ENCODE measurements at places on chromosomes 2 and 18.

GRCh38 chr2:214286011-214286410 is 124.8 kb upstream of the VWC2L start:
- DNase-seq = no peak

DNA sequence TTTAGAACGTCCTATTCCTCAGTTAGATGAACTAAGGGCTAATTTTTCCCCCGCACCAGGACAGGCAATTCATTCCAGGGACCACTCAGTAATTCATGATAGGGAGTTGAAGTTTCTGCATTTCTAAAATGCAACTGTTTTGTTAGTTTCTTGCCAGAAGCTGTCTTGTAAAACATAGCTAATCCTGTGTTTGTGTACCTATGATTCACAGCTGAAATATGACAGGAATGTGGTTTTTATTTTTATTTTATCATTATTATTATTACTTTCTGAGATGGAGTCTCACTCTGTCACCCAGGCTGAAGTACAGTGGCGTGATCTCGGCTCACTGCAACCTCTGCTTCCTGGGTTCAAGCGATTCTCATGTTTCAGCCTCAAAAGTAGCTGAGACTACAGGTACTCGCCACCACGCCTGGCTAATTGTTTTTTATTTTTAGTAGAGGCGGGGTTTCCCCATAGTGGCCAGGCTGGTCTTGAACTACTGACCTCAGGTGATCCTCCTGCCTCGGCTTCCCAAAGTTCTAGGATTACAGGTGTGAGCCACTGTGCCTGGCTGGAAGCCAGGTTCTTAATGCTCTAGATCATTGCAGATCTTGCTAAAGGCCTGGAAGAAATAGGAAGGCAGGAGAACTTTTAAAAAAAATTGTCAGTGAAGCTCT is 154.8 kb upstream of the FHL2 start:
- no peak for DNase-seq

DNA sequence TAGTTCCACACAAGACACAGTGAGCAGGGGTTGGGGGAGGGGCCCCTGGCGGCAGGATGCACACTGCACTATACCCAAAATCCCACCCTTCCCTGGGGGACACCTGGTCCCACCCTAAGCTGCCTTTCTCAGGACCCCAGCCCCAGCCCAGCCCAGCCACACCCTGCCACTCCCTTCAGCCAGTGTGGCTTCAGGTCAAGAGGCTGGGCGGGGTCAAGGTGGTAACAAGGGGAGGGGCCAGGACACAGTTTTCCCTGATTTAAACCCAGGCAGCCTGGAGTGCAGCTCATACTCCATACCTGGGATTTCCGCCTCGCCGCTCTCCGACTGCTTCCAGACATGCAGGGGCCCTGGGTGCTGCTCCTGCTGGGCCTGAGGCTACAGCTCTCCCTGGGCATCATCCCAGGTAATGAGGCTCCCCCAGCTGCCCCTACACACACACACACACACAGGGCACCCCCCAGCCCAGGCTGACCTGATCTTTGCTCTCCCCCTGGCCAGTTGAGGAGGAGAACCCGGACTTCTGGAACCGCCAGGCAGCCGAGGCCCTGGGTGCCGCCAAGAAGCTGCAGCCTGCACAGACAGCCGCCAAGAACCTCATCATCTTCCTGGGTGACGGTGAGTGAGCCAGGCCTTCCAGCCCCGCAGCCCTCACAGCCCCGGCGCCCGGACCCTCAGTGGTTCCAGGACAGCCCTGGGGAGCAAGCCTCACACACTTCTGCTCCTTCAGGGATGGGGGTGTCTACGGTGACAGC is at the start of gene ALPG:
Gene ALPG (plus strand): TSS at position 289 of the 755 bp plus-strand sequence. CDS start 51 bp downstream, at position 340.
- DNase-seq = no peak

DNA sequence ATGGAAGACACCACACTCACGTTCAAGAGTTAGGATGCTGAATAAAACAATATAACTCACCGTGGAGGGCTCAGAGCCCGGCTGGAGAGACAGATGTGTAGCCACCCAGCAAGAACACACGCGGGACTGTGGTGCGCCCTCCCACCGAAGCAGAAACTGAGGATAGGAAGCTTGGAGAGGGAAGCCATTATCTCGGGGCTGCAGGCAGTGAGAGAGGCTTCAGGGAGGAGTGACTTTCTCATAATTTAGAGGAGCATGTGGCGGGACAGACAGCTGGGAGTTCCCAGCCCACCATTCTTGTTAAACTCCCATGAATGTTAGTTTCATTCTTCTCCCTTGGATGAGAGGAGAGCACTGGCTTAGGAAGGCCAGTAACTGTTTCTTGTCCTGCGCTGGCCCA is 96.4 kb downstream of the MAPRE2 start:
- no peak for DNase-seq

- peak; percentile 62 for DNase-seq
Measured at GRCh38 chr2:234670052-234670451, 173.2 kb upstream of the ARL4C start.

DNA sequence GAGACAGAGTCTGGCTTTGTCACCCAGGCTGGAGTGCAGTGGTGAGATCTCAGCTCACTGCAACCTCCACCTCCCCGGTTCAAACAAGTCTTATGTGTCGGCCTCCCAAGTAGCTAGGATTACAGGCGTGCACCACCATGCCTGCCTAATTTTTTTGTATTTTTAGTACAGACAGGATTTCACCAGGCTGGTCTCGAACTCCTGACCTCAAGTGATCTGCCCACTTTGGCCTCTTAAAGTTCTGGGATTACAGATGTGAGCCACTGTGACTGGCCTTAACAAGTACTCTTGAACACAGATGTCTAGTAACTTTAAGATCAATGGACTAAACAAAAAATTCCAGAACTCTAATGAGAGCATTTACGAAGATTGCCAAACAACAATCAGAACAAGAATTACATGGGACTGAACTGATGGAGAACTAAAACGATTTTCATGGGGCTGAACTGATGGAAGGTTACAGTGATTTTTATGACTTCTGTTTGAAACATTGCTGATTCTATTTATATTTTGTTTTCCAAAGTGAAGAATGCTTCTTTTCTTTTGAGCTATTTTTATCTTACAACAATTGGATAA is 46.5 kb upstream of the ST3GAL5 start:
- DNase-seq = no peak

DNA sequence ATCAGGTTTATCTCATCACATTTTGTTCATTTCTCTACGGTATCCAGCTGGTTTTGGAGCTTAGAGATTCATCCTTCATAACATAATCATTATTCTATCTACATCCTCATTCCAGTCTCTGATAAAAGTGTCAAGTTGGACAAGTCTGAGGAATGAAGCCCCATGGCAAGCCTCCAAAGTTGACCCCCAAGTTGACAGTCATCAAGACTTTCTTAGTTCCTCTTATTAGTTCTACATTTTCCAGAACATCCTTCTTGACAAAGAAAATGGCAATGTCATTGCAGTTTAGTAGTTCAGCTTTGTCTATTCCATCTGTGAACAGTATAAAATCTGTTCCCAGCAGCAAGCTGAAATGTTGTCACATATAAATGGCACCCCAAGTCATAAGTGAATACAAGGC is 4.5 kb upstream of the TMSB10 start:
- no peak for DNase-seq

GRCh38 chr2:44672431-44672830 is 269.1 kb upstream of the SIX3 start:
- DNase-seq = no peak

GRCh38 chr18:43485545-43485963 is 208.3 kb upstream of the SYT4 start:
- no peak for DNase-seq

DNA sequence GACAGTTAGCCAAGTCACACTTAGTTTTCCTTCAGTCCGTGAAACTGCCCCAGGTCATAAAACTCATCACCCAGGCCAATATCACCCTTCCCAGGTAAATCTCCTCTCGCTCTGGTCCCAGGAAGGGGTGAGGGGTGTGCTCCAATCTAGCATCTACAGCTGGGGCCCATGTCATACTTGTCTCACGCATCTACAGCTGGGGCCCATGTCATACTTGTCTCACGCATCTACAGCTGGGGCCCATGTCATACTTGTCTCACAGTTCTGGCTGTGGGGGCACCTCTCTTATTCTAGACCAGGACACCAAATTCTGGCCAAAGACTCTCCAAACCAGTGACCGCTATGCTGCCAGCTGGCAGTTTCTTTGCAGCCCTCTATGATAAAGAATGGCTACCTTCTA is 123.3 kb upstream of the DLGAP1 start:
- no peak for DNase-seq

GRCh38 chr2:127589841-127590240 is 54.4 kb downstream of the MYO7B start:
- no peak for DNase-seq

DNA sequence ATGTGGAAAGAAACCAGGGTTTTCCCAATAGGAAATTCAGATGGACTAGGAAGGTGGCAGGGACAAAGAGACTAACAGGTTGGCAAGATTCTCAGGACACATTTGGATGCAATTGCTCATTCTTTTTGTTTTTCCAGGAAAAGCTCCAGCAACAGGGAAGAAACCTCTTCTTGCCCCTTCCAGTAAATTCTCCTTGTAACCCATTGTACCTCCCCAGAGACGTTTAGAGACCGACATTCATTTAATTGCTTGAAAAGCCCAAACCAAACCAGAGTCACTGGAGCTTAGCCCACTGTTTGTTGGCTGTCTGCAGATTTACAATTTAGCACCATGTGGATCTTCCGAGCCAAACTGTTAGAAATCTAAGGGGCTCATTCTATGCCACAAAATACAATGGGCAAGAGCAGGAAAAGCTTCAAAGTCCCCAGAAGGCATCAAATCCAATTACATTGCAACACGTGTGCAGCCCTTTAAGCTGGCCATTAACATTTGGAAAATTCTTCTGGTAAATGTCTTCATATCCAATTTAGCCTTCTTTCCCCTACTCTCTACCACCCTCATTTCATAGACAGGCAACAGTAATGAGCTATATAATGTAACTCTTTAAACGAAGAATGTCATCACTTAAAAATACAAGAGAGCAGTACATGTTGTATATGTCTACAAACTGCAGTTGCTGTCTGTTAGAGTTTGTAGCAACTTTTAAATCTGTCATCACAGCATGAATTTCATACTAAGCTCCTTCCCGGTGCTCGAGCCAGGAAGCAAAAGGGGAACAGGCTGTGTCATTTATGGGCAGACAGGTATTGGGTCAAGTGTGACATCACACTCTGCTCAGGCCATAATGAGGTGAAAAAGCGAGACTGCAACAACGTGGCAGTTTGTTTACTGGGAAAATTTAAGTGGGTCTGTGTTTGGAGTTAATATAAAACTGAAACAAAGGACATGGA is 235.6 kb upstream of the HNRNPA3 start:
- no peak for DNase-seq

- DNase-seq = no peak
Measured at GRCh38 chr18:73985855-73986625, 161.6 kb downstream of the FBXO15 start.

- no peak for DNase-seq
Measured at GRCh38 chr2:168338292-168338691, 90.9 kb upstream of the STK39 start.

DNA sequence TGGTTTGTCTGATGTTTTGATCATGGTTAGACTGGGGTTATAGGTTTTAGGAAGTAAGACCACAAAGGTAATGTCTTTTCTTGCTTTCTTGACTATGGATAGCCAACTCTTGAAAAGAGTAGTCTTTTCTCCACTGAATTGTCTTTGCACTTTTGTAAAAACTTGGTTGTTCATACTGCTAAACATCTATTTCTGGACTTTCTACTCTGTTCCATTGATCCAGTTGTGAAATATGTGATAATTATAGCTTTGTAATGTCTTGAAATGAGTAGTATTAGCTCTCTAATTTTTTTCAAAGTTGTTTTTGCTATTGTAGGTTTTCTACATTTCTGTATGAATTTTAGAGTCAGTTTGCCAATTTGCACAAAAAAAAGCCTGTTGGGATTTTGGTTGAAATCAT is 13.1 kb upstream of the UGT1A9 start:
- no peak for DNase-seq

GRCh38 chr2:12796657-12797056 is 79.9 kb downstream of the TRIB2 start:
- DNase-seq = no peak

- no peak for DNase-seq
Measured at GRCh38 chr2:234684466-234684865, 187.6 kb upstream of the ARL4C start.

- no peak for DNase-seq
Measured at GRCh38 chr2:1730015-1730927, 14.0 kb downstream of the PXDN start.

DNA sequence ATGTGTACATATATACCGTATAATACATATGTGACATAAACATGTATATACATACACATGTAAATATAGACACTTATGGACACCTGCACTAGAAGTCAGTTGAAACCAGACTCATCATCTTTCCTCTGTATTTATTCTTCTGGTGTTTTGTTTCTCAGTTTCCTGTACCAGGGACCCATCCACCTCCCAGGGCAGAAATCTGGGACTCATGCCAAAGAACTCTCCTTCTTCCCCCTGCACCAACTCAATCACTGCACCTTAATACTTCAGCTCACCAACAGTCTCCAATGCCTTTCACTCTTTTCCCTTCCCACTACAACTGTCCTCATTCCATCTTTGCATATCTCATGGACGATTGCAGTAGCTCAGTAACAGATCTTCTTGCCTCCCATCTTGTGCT is 428.0 kb downstream of the FBXO15 start:
- no peak for DNase-seq

DNA sequence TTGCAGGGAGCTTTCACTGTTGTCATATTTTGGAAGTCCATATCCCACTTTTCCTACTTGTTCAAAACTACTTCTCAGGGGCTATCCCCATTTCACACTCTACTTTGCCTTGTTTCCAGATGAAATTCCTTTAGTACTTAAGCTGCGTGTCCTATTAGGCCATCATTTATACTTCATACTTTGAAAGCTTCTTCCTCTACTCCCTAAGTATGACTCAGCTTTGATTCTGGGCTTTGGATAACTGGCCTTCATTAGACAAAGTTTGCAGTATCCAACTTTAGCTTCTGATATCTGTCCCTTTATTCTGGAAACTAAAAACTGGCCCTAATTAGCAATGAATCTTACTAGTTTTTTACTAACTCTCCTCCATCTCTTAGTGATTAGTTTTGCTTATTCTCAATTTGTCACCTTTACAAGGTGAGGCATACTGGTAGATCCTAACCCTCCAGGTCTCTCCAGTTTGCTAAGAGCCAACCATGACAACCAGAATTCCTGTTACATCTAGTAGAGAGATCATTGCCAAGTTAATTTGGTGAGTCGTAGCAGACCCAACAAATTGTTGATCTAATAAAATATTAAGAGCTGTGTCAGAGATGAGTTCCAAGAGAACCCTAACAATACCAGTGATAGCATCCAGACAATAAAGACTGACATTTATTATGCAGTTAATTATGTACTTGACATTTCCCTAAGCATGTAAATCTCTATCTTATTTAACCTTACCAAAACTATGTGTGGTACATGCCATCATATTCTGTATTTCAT is 31.2 kb upstream of the ITGAV start:
- no peak for DNase-seq

Data from fibroblast of skin of left quadriceps (primary cell).